Esophagus muscularis mucosa (tissue), 4 donors: ENCODE measurements at places on chromosomes 1 and 21. TPM values are rescaled to one million over a fixed set of nuclear protein-coding genes. Genes with fewer than 3 reads are reported as not detected.

The HMCN1 gene
- 77.7 TPM for total RNA-seq

The ADAR gene
- total RNA-seq, result 96.3 TPM

The LEPR gene
- 10.0 TPM for total RNA-seq

The NHLH1 gene
- not detected for total RNA-seq

The C1orf167 gene
- total RNA-seq, result not detected

The SZT2 gene
- 25.2 TPM for total RNA-seq

The HCRTR1 gene
- total RNA-seq, result 0.45 TPM

The FCER1G gene
- total RNA-seq, result 50.2 TPM

The DNALI1 gene
- total RNA-seq, result 15.7 TPM

The OR6N1 gene
- total RNA-seq, result not detected

The FAM72A gene
- total RNA-seq, result 2.0 TPM

The OR2T35 gene
- total RNA-seq, result not detected

The ADGRL4 gene
- total RNA-seq, result 33.7 TPM

The FCN3 gene
- total RNA-seq, result 2.9 TPM

The CD34 gene
- total RNA-seq, result 86.0 TPM

The SUSD4 gene
- 2.0 TPM for total RNA-seq

The S100A7 gene
- not detected for total RNA-seq

The E2F2 gene
- total RNA-seq, result 0.11 TPM

The DSTYK gene
- total RNA-seq, result 16.1 TPM

The ANKRD34A gene
- 1.7 TPM for total RNA-seq

The SLC35F3 gene
- total RNA-seq, result not detected

The SRP9 gene
- total RNA-seq, result 95.1 TPM

The ZYG11A gene
- total RNA-seq, result not detected

The ADAM30 gene
- total RNA-seq, result not detected

The KCNA3 gene
- total RNA-seq, result 1.1 TPM

The OR6N2 gene
- total RNA-seq, result not detected

The CATSPERE gene
- total RNA-seq, result 1.6 TPM

The LEFTY1 gene
- total RNA-seq, result not detected

The LCE1B gene
- not detected for total RNA-seq

The PRR9 gene
- not detected for total RNA-seq

The CD247 gene
- total RNA-seq, result 0.26 TPM

The PTGS2 gene
- total RNA-seq, result 18.6 TPM

The CLCA2 gene
- not detected for total RNA-seq

The MR1 gene
- 17.0 TPM for total RNA-seq

The PLA2G2C gene
- 0.42 TPM for total RNA-seq

The ROR1 gene
- 7.3 TPM for total RNA-seq

The GREM2 gene
- 2.8 TPM for total RNA-seq

The TEX38 gene
- not detected for total RNA-seq

The TSPAN2 gene
- 67.4 TPM for total RNA-seq

The KIF2C gene
- 0.17 TPM for total RNA-seq

The UTS2 gene
- not detected for total RNA-seq

The ANKRD35 gene
- total RNA-seq, result 4.0 TPM

The PLA2G4A gene
- 4.6 TPM for total RNA-seq

The FCRL2 gene
- 0.50 TPM for total RNA-seq

The BARHL2 gene
- not detected for total RNA-seq

The CR2 gene
- total RNA-seq, result 0.33 TPM

The LCE1C gene
- total RNA-seq, result not detected

The ADIPOR1 gene
- 64.2 TPM for total RNA-seq

The MYOM3 gene
- 0.26 TPM for total RNA-seq

The AADACL3 gene
- not detected for total RNA-seq

The COL9A2 gene
- total RNA-seq, result 1.2 TPM

The LMOD1 gene
- total RNA-seq, result 1,321 TPM
